ENCODE measurements at places on chromosomes 3 and 15. TPM values are rescaled to one million over a fixed set of nuclear protein-coding genes. Genes with fewer than 3 reads are reported as not detected.

DNA sequence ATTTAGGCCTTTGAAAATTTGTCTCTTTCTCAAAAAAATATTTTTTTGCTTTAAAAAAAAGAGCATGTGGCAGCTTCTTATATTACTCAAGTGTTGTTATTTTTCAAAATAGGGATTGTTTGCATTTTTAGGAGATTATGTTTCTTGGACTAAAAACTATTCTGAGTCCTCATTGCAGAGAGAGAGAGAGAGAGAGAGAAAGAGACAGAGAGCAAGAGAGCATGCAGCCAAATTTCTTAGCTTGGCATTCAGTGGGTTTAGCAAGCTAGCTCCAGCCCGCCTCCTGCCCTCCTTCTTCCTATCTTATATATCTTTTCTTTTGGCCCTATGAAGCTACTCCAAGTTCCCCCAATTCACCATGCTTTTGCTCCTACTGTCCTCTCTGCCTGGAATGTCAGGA is 55.7 kb downstream of the CEMIP start:
- no peak for DNase-seq

PLSCR4 gene
- total RNA-seq = 569 TPM

DNA sequence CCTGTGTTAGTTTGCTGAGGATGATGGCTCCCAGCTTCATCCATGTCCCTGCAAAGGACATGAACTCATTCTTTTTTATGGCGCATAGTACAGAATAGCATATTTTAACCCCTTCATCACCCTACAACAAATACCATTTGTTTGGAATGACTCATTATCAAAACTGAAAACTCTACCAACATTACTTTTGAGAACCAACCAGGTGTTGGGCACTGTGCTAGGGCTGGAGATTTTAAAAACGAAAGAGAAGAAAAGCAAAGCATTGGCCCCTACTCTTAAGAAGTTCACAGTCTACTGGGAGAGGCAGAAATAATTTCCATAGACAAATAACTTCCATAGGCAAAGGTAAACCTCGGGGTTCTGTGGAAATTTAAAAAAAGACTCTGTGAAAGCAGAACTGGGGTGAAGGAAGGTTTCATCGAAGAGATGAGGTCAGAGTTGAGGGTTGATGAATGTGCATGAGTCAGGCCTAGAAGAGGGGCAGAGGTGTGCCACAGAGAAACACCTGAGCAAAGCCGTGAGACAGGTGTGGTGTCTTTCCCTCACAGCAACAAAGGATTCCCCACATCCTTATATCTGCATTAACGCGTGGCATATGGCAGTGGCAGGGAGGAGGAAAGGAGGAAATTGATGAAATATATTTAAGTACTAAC is 51.0 kb downstream of the MCF2L2 start:
- DNase-seq = no peak

DNA sequence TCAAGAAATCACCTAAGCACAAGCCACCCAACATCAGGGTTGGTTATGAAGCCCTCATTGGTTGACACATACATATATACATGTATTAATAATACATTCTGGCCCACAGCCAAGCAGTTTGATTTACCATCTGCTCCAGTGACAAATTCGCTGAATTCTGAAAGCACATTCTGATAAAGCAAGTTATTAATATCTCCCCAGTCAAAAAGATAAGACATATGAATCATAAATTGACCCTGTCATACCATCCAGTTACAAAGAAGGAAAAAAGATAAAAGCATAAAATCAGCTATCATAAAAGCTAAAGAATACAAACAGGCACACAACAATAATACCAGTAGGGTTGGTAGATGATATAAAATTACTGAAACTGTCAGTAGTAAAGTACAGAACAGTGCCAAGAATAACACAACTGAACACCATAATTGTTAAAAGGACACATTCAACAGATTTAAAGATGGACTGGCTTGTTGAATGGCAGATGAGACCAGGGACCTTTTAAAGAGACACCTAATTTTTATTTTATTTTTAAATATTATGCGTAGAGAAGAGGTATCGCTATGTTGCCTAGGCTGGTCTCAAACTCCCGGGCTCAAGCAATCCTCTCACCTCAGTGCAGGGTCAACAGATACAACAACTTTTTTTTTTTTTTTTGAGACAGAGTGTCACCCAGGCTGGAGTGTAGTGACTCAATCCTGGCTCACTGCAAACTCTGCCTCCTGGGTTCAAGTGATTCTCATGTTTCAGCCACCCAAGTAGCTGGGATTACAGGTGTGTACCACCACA is 7.7 kb downstream of the SNX4 start:
- peak; percentile 93 for DNase-seq

- DNase-seq = peak; percentile 55
These were observed 768 bp upstream of the SEMA5B start for GRCh38 chr3:123028233-123028828.

DNA sequence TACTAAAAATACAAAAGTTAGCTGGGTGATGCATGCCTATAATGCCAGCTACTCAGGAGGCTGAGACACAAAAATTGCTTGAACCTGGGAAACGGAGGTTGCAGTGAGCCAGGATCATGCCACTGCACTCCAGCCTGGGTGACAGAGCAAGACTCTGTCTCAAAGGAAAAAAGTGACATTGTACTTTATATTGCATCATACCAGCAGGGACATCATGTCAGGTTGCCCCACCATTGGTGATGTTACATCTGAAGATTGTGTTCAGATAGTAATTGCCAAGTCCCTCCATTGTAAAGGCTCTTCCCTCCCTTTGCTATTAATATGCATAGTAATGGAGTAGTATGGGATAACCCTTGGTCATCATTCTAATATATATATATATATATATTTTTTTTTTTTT is 44.8 kb downstream of the FOXL2 start:
- no peak for DNase-seq

DNA sequence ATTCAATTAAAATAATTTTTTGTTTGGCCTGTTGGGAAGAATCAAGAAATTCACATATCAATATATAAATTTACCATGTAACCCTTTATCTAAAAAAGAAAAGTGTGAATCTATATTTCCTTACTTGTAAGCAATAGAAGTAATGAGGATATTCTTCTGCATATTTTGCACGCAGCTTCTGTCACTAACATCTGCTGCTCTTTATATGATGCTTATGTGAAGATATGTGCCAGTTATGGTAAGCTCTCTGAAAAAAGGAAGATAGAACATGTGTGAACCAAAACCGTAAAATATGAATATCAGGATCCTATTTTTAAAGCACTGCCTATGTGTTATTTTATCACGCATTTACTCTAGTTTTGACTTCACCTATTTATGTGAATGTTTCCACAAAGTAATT is 96.4 kb upstream of the ATP11B start:
- no peak for DNase-seq

GRCh38 chr3:101042996-101043686 is 49.9 kb upstream of the ABI3BP start:
- DNase-seq = no peak

- no peak for DNase-seq
These were observed 84.2 kb downstream of the OSBPL10 start for GRCh38 chr3:31896648-31897433.

- peak; percentile 87 for DNase-seq
These were observed 14.5 kb downstream of the EMC4 start for GRCh38 chr15:34239151-34239808.

DNA sequence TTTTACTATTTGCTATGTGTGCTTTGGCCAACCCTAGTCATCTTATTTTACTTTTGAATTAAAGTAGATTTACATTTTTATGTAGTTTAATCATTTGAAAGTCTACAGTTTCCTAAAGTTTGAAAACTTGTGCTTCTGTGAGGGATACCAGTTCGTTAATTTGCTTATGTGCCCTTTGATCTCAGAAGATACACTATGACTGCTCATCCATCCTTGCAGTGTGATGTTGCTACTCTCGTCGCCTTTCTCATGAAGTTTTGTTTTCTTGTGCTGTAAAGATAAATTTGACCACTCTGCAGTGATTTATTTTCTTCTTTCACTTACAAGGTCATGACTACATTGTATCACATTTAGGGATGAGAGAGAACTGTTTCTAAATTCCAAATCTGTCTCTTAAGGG is 16.3 kb downstream of the SNRPN start:
- no peak for DNase-seq

DNA sequence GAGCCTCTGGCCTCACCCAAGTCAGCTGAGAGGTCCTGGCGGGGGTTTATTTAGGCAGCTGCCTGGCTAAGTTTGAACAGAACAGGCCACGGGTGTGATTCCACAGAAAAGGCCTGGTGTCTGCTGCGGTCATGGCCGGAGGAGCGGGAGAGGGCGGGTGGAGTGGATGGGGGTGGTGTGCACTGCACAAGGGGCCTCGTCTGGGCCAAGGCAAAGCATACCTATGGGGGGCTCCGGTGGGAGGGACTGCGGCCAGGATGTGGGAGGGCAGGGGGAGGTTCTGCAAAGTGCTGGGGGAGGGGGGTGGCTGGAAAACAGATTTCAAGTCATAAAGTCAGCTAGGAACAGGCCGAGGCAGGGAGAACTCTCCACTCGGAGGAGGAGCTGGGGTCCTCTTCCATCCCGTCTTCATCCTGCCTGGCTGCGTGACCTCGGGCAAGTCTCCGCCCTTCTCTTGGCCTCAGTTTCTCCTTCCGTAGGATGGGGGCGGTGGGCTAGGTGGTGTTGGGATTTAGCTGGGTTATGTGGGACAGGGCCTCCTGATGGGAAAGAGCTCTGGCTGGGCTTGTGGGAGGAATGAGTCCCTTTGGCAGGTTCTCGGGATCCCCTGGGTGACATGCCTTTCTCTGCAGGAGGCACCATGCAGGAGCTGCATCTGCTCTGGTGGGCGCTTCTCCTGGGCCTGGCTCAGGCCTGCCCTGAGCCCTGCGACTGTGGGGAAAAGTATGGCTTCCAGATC is 878 bp downstream of the ISLR start:
- no peak for DNase-seq

ITIH3 gene
- 0.64 TPM for total RNA-seq

DNA sequence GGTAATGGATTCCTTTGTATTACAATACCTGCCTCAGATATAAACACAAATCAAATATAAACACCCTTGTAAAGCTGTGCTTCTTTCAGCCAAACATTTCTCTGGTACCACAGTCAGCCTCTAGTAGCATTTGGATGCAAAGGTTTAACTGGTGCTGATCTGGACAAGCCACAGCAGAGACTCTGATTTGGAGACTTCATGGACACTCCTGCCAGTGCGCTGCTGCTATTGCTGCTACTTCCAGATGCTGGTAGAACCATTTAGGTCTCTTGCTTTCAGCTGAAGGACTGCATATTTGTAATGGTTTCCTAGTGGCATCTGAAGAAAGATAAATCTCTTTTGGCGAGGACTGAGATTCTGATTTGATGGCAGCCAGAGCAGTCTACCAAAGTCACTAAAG is 36.9 kb downstream of the NCK1 start:
- DNase-seq = no peak

DNA sequence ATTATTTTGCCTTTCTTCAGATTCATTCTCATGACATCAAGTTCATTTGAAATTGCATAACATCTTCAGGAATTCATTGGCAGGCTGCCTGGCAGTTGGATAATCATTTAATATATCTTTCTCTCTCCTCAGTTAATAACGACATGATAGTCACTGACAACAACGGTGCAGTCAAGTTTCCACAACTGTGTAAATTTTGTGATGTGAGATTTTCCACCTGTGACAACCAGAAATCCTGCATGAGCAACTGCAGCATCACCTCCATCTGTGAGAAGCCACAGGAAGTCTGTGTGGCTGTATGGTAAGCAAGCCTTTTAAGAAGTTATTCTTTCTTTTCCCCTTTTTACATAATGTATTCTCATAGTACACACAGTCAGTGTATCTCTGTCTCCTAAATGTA is 38.2 kb downstream of the TGFBR2 start:
- peak; percentile 59 for DNase-seq

SGO1 gene
- 1.8 TPM for total RNA-seq

DNA sequence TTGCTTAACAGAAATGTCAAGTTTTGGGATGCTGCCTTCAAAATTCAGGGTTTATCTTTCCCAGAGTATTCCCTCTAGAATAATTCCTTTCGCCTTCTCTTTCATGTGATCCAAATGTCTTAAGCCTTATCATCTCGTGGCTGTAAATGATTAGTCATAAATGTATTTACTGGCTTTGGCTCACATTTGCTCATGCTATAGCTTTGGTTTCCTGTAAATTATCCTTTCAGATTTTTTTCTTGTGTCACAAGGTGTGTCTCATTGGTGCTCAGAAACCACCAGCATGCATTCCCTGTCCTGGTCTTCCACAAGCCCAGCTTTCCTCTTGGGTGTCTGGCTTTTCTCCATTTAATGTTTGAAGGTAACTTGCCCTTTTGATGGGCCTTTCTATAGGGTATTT is 692.7 kb upstream of the ALCAM start:
- no peak for DNase-seq

DNA sequence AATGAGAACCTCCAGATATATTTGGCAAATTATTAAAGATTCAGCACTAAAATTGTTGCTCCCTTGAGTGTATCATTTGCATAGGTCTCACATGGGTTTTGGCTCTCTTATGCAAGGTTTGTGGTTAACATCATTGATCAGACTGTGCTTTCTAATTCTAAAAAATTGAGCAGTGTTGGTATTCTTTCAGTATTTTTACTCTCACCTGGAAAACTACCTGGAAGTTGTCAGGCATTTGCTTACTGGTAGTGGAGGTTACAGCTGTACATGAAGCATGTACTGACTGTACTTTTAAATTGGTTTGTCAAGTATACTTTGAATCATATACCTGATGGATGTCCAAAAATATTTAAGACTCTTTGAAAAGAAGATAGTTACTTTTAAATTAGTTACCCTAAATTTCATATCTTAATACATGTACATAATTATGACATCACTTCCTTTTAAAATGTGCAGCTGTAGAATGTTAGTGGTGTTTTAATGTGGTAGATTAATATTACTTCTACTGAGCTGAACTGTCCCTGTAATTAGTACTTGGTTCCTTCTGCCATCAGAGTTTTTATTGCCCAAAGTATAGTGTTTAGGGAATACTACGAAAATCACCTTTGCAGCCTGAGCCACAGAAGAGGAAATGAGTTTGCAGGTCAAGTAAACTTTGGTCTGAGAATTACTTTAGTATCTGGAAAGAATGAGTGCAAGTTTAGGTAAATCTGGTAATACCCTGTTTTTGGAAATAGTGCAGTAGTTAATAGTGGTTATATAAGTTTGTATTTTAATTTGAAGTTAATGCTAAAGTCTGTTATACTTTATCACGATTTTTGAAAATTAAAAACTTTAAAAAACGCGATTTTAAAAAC is 2.8 kb downstream of the CHD2 start:
- no peak for DNase-seq

DNA sequence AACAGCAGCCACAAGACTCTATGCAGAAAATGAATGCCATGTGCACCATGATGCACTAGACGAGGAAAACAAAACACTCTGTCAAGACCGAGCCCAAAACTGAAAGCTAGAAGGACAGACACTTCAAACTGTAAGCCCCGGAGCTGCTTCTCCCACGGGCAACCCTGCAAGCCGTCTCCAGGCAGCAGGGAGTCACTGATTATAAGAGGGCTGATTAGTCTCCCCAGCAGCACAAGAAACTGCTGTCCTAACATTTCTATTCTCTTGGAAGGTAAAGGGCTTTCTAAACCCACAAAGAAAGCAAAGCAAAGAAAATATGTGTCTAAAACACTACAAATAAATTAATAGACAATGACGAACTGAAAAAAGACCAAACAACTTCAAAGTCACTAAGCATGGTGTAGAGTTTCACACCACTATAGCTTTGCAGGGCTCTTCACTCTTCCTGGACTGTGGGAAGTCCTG is 15.5 kb downstream of the TBC1D2B start:
- DNase-seq = no peak

NAALADL2 gene
- 0.13 TPM for total RNA-seq

Data from dermis microvascular lymphatic vessel endothelial cell (primary cell).